Activated CD4-positive, alpha-beta T cell treated with anti-CD3 and anti-CD28 coated beads for 48 hours (primary cell): ENCODE measurements at places on chromosomes 5 and 9.
A peak's percentile ranks its signal among the peaks of the same experiment; 100 is the strongest.

- no peak for DNase-seq
Measured at GRCh38 chr5:115450741-115451140, 93.8 kb downstream of the FEM1C start.

DNA sequence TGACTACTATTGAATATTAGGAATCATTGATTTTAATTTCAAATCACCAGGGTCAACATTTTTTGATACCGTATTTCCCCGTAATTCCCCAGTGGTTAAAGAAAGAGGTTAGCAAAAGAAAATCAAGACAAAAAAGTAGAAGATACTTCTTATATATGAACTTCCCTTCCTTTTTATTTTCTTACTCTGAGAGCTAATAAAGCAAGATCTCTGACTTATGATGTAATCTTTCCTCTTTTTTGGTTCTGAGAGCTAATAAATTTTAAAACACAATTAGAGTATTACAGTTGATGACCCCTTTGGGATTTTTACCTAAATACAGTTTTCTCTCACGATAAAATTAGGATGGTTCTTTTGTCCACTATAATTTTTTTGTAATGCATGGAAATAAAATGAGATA is 9.2 kb upstream of the FYB1 start:
- DNase-seq = no peak

DNA sequence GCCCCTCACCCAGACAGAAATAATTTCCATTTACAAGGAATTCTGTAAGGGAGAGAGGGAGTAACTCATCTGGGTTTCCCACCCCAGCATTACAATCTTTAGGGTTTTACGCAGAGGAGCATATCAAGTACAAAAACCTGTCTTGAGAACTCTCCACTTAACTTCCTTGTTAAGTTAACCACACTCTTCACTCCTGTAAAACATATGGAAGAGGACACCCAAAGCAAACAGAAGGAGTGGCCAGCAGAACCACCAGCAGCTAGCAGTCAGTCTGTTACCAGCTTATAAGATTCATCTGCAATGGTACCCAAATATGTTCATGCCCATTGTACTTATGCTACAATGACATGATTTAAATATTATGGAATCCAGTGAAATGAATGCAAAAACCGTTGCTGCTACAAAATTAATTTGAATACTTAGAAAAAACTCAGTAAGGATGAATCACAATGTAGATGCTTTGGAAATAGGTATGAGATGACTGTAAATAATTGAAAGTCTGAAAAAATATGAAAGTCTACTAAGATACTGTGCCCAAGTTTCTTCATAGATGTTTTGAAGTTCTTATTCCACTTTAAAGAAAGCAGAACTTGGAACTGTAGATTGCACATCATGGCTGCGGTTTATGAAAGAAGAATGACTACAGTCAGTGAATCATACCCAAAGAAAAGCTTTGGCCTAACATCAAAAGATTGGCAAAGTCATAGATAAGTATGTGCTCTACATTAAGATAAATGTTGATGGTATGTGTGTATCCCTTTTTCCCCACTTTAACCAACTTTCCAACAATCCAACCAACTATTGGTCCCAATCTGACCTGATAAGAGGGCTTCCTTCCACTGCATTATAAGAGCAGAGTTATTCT is 233.6 kb downstream of the ACTL7B start:
- no peak for DNase-seq

GRCh38 chr5:180328296-180329137 is 24.6 kb downstream of the GFPT2 start:
- peak; percentile 92 for DNase-seq

GRCh38 chr5:27845248-27845647 is 806.9 kb upstream of the CDH9 start:
- no peak for DNase-seq

- DNase-seq = no peak
Measured at GRCh38 chr9:127651697-127652610, 39.9 kb downstream of the STXBP1 start.

- DNase-seq = no peak
Measured at GRCh38 chr5:157550663-157551062, 24.9 kb downstream of the ADAM19 start.

- DNase-seq = no peak
Measured at GRCh38 chr5:127299678-127300077, 9.1 kb downstream of the MEGF10 start.

DNA sequence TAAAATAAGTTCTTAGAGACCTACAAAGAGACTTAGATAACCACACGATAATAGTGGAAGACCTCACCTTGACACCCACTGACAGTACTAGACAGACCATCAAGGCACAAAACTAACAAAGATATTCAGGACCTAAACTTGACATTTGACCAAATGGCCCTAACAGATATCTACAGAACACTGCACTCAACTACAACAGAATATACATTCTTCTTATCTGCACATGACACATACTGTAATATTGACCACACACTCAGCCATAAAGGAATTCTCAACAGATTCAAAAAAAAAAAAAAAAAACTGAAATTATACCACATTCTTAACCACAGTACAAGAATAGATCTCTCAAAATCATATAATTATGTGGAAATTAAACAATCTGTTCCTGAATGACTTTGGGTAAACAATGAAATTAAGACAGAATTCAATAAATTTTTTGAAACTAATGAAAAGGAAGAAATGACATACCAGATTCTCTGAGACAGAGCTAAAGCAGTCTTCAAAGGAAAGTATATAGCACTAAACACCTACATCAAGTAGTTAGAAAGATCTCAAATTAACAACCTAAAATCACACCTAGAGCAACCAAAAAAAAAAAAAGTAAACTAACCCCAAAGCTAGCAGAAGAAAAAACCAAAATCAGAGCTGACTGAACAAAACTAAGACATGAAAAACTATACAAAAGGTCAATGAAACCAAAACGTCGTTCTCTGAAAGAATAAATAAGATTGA is 362.3 kb upstream of the POU5F2 start:
- no peak for DNase-seq

DNA sequence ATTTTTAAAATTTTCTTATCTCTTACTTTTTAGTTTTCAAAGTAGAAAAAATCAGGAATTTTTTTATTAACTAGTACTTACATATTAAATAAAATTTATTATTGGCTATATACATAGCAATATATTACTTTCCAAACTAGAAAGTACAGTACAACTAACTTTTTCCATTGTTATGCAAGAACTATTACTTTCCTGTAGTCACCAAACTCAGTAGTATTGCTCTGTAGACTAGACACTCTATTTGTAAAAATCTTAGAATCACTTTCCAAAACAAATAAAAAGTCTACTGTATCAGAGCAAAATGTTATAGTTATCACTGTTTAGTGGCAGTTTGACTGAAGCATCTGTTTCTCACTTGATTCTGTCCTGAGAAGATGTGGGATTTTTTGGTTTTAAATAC is 55.3 kb upstream of the MACIR start:
- DNase-seq = no peak

- no peak for DNase-seq
Measured at GRCh38 chr5:158502686-158503085, 597.0 kb downstream of the EBF1 start.

DNA sequence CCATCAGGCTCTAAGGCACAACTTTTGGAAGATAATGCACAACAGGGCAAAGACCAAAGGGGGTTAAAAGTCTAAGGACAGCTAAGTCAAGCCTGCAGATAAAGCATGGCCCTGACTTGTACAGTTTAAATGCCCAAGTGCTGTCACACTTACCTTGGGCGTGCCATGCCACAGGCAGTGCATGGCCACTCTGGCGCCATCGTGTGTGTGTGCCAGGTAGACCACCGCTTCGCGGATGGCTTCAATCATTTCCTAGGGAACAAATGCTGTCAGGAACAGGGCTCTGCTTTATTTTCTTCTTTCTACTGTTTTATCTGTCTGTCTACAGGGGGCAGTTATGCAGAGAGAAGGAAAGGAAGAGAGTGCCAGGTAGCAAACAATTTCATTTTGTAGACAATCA is 19.3 kb downstream of the PUM3 start:
- DNase-seq = peak; percentile 34

GRCh38 chr5:134445856-134446818 is 34.5 kb upstream of the CDKN2AIPNL start:
- no peak for DNase-seq

DNA sequence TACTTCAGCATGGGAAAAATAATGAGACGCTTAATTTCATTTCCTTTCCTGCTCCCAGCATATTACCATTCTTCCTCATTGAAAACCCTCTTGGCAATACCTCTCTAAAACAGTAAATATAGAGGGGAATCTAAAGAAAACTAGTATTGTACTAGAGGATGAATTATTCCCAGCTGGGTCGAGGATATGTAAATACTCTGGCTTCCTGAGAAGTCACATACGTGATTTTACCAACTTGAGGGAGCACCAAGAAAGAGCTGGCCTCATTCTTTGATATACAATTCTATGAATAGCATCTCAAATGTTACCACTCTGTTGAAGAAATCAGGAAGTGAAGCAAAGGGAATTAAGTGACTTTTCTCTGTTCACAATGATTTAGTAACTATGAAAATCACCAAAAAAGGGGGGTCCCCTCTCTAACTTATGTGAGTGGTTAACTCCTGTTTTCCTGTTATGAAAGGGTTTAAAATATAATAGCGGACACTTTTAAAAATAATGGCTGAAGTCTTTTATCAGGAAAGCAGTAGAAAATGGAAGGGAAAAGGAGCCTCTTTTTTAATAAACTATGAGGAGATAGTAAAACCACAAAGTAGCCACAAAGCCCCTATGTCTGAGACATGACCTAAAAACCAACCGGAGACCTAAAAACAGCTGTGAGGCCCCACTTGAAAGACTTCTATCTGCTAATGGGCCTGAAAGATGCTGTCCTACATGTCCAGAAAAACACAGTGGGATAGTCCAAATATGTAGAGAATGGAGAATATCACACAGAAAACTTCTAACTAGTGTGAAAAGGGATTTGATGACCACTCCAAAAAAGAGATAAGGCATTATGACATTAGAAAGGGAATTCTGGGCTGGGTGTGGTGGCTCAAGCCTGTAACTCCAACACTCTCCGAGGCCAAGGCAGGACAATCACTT is 42.6 kb downstream of the LPAR1 start:
- DNase-seq = no peak

DNA sequence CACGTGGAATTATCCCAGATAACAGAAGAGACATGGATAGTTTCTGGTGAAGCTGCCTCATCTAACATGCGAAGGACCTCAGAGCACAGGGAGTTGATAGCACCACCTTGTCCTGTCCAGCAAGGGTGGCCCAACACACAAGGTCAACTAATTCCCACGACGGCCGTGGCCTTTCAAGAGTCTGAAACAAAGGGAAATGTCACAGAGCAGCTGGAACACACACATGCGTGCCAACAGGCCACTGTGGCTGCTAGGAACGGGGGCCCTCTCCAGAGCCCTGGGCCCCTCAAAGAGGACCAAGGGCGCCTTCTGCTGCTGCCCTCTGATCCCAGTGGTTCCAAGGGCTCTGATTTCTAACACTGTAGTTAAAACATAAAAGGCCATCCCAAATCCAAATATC is 50.7 kb downstream of the SECISBP2 start:
- DNase-seq = no peak

- no peak for DNase-seq
Measured at GRCh38 chr9:124312290-124313265, 54.8 kb downstream of the NEK6 start.

DNA sequence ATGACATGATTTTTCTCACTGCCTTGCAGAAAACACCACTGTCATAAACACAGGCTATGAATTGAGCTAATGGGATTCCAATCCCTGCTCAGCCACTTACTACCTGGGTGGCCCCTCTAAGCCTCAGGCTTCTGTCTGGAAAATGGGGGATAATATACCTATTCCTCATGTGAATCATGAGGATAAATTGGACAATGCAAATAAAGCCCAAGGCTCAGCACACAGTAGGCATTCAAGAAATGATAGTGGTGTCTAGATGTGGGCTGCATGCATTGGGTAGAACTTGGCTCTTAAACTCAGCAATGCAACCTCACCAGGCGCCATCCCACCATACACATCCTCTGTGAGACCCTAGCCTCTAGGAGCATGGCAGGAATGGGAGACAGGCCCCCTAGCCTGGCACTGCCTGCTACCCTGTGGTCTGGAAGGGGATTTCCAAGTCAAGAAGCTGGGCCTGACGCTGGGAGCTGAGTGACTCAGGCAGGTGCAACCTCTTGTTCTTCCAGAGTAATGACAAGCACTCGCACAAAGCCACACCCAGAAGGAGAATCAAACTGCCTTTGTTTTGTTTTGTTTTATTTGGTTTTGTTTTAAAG is 2.3 kb upstream of the TNIP1 start:
- peak; percentile 84 for DNase-seq

DNA sequence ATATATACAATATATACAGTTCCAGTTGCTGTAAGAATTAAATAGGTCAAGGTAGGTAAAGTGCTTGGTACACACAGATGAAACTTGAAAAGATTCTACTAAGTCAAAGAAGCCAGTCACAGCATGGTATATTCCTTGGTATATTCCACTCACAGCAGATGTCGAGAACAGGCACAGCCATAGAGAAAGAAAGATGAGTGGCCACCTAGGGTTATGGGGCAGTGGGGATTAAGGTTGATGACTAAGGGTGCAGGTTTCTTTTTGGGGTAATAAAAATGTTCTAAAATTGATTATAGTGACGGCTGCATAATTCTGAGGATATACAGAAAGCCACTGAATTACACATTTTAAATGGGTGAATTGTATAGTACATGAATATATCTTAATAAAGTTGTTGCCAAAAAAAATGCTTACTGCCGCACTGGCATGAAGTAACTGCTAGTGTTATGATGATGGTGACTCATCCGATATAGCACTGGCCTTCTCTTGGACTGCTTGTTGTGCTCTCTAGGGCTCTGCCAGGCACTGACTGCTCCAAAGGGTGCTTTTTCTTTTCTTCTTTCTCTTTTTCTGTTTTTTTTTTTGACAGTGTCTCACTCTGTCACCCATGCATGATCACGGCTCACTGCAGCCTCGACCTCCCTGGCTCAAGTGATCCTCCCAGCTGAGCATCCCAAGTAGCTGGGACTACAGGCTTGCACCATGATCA is 23.5 kb downstream of the TBC1D2 start:
- DNase-seq = no peak

GRCh38 chr9:91503673-91504081 is 80.0 kb upstream of the NFIL3 start:
- DNase-seq = no peak

DNA sequence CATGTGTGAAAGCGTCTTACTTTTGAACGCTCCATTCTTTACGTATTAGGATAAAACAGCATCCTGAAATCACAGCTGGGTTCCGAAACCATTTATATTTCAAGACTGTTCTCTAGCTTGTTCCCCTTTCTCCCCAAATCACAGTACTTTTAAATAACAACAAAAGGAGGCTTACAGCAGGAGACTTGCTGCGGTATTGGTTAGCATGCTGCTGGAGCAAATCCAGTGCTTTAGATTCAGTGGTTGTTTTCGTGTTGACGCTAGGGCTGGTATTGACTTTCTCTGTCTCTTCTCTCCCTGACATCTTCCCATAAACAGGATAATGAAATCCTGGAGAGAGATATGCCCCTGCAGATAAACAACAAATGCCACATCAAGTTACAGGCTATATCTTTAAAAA is 103.1 kb downstream of the ZNF608 start:
- DNase-seq = no peak

DNA sequence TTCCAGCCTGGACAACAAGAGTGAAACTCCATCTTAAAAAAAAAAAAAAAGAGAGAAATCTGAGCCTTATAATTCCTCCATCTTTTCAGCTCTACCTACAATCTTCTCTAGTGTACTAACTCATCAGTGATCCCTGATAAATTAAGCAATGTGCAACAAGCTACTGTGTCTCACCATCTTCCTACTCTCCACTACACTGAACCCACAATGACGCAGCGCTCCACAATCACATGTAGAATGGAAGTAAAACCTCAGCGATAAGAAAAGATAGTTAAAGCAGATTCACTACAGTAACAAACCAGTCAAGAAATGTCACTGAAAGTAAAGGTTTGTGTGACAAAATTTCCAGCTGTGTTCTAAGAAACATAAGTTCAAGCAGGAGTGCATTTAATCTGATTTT is 13.5 kb downstream of the ABCA1 start:
- DNase-seq = peak; percentile 35
